ENCODE measurements at places on chromosomes 12 and 14. TPM values are rescaled to one million over a fixed set of nuclear protein-coding genes. Genes with fewer than 3 reads are reported as not detected.

- no peaks in the 10 kb centered on the region for H3K27me3 ChIP-seq
- peaks cover 35% of the 10 kb centered on the region for H3K36me3 ChIP-seq
- no peaks in the 10 kb centered on the region for H3K4me1 ChIP-seq
- H3K27ac ChIP-seq, result no peak overlapping the region
- no peak for DNase-seq
Observed at GRCh38 chr14:102984336-102985102, 62.1 kb downstream of the AMN start.

DNA sequence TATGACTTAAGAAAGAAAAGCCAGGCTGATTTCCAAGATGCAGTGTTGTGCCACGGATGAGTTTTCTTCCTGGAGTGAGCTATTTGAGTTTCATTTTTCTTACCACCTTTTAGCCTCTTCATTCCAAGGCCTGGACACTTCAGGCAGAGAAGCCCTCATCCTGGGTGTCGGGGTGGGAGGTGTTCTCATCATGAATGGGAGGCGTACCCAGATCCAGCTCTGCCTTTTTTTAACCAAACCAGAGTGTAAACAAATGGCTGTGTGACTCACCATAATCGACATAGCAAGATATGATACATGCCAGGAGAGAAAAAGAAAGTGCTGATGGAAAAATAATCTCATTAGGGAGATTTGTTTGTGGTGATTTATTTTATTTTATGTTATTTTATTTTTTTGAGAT lies 79.9 kb downstream of the ARF6 start:
- no peaks in the 10 kb centered on the region for H3K36me3 ChIP-seq
- no peak overlapping the region for H3K4me3 ChIP-seq
- no peaks in the 10 kb centered on the region for H3K27me3 ChIP-seq
- DNase-seq, result peak; percentile 79

The KRT75 gene
- not detected for total RNA-seq

DNA sequence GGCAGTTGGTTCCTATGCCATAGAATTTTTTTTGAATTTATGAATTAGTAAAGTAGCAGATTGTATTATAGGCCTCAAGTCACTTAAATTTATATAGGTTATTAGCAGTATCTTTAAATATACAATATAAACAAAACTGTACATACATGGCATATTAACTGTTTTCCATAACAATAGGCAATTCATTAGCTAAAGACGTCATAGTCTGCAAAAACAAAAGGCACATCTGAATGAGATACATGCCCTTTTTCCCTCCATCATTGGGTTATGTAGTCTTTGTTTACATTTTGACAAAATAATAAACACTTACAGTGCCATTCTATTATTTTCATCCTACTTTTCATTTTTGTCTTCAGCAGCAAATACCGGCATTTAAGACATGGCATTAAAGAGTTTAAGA lies 1.1 kb upstream of the VCPKMT start:
- no peak overlapping the region for H3K4me3 ChIP-seq
- DNase-seq, result no peak
- no peaks in the 10 kb centered on the region for H3K27me3 ChIP-seq
- peaks cover 5% of the 10 kb centered on the region for H3K36me3 ChIP-seq

The OLR1 gene
- not detected for total RNA-seq

The MAP1LC3B2 gene
- total RNA-seq, result not detected

DNA sequence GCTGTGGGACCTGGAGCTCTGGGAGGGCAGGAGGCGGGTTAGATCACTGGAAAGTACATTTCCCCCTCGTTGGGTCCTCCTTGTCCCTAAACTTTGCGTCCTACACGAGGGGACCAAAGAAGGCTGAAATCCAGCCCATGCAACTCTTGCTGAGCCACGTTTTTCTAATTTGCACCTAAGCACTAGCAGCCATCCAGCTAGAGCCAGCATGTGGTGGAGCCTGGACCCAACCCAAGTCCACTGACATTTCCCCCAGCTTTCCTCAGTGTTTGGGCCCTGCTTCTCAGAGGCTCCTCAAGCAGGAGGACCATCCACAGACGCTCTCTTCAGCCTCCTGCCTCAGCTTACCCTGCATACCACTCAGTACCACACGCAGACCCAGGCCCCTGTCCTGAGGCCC lies 49.7 kb downstream of the TSPAN11 start:
- no peaks in the 10 kb centered on the region for H3K36me3 ChIP-seq
- peaks cover 3% of the 10 kb centered on the region for H3K27me3 ChIP-seq
- DNase-seq, result no peak
- no peak overlapping the region for H3K27ac ChIP-seq

DNA sequence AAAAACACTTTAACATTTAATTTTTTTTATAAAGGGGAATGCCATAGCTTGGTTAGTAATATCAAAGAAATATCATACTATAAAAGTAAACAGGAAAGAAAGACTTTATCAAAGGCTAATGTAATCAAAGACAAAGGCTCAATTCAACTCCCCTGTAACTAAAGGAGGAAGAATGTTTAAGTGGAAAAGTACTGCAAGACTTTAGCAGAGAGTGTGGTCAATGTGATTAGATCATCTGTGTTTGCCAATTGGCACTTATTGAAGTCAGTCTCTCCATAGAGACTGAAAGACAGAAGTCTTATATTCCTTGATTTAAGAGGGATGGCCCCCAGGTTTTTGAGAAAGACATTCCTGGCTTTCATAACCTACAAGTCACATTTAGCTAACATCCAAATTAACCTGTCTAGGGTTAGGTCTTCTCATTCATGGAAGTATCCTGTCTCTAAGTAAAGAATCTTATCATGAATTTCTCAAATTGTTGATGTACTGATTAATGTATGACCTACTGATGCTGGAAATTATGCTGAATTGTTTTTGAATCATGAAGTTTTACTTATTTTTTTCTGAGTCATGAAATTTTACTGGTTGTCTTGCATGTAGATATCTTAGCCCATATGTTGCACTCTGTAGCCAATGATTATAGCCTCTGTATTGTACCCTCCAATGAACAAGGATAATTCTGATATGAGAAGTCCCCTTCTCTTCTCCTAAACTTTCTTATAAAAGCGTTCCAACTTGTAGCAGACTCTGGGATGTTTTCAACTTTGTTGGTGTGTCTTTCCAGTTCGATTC lies 65.4 kb downstream of the ATXN7L3B start:
- no peaks in the 10 kb centered on the region for H3K4me1 ChIP-seq
- H3K27me3 ChIP-seq, result no peaks in the 10 kb centered on the region
- H3K27ac ChIP-seq, result no peak overlapping the region

The CTSG gene
- not detected for total RNA-seq

The B4GALNT3 gene
- not detected for total RNA-seq

The SERPINA3 gene
- total RNA-seq, result not detected

GRCh38 chr12:120628919-120629318 lies 11.5 kb upstream of the CABP1 start:
- no peak overlapping the region for H3K27ac ChIP-seq
- no peak for DNase-seq
- no peaks in the 10 kb centered on the region for H3K27me3 ChIP-seq

The KRT5 gene
- total RNA-seq, result 0.86 TPM

GRCh38 chr12:83010169-83010804 lies 323.6 kb downstream of the TMTC2 start:
- no peak for DNase-seq
- no peaks in the 10 kb centered on the region for H3K36me3 ChIP-seq
- H3K4me1 ChIP-seq, result peaks cover under 1% of the 10 kb centered on the region
- no peaks in the 10 kb centered on the region for H3K27me3 ChIP-seq
- H3K4me3 ChIP-seq, result no peak overlapping the region
- no peak overlapping the region for H3K27ac ChIP-seq

DNA sequence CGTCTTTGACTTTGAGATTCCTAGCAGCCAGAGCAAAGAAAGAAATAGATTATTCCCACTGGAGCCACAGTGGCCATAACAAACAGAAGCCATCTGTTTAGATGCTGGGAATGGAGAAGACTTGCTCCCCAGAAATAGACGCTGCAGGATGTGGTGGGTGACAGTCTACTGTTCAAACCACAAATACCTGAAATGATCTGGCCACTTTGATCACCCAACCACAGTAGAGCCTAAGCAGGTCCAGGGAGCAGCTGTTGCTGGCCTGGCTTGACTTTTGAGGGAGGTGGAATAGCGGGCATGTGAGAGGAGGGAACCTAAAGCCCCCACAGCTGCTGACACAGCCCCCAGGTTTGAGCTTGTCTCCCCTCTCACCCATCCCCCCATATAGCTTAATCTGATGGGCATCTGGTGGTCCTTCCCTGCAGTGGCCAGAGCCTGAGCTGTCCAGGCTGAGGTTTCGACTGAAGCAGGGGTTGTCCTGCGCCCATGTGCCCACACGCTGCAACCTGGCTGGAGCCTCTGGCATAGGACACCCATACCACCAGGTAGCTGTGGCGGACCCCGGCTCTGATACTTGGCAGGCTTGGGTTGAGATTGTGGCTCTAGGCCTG lies 38.7 kb downstream of the SH2B3 start:
- peaks cover 21% of the 10 kb centered on the region for H3K36me3 ChIP-seq
- peak overlapping the region; percentile 81 for H3K27ac ChIP-seq
- DNase-seq, result no peak

DNA sequence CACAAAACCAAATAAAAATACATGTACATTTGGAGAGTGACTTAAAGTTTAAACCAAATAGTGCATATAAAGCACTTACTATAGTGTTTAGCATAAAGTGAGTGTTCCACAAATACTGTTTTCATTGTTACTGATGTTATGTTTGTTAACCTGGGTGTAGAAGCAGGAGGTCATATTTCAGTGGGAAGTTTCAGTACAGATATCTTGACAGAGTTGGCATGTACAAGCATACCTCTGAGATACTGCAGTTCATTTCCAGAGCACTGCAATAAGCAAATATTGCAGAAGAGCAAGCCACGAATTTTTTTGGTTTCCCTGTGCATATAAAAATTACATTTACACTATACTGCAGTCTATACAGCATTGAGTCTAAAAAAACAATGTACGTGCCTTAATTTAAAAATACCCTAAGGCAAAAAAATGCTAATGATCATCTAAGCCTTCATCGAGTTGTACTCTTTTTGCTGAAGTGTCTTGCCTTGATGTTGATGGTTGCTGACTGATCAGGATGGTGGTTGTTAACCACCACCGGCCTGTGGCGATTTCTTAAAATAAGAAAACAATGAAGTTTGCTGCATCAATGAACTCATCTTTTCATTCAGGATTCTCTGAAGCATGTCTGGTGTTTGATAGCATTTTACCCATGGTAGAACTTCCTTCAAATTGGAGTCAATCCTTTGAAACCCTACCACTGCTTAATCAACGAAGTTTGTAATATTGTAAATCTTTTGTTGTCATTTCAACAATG lies 361.1 kb upstream of the RPL10L start:
- H3K27me3 ChIP-seq, result no peaks in the 10 kb centered on the region
- no peak overlapping the region for H3K27ac ChIP-seq
- DNase-seq, result no peak
- H3K36me3 ChIP-seq, result no peaks in the 10 kb centered on the region
- no peaks in the 10 kb centered on the region for H3K4me1 ChIP-seq

GRCh38 chr12:104090685-104091084 lies 26.4 kb downstream of the HCFC2 start:
- no peaks in the 10 kb centered on the region for H3K27me3 ChIP-seq
- H3K36me3 ChIP-seq, result peaks cover 2% of the 10 kb centered on the region
- H3K4me3 ChIP-seq, result no peak overlapping the region
- H3K27ac ChIP-seq, result no peak overlapping the region
- DNase-seq, result no peak
- no peaks in the 10 kb centered on the region for H3K4me1 ChIP-seq

The TPH2 gene
- not detected for total RNA-seq

DNA sequence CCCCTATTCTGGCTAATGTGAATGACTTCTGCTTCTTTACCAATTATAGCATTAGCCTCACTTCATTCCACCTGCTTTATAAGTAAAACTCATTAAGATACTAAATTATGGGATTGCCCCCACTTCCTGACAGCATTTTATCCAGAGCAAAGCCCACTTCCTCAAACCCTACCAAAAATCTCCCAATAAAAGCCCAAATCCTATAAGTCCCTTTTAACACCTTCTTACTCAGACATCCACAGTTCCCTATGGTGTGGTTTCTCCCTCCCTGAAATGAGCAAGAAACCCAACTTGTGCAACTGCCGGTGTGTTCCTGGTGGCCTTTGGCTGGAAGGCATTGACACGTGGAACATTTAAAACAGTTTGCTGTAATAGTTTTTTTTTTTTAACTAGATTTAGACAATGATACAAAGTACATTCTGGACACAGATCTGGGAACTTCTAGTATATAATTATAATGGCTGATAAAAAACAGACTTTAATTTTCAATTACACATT lies 53.1 kb downstream of the BRMS1L start:
- H3K4me1 ChIP-seq, result peaks cover 13% of the 10 kb centered on the region
- H3K4me3 ChIP-seq, result no peak overlapping the region
- no peak for DNase-seq
- H3K27ac ChIP-seq, result peak overlapping the region; percentile 10
- no peaks in the 10 kb centered on the region for H3K27me3 ChIP-seq
- no peaks in the 10 kb centered on the region for H3K36me3 ChIP-seq

The VRTN gene
- not detected for total RNA-seq

The ASB2 gene
- not detected for total RNA-seq

DNA sequence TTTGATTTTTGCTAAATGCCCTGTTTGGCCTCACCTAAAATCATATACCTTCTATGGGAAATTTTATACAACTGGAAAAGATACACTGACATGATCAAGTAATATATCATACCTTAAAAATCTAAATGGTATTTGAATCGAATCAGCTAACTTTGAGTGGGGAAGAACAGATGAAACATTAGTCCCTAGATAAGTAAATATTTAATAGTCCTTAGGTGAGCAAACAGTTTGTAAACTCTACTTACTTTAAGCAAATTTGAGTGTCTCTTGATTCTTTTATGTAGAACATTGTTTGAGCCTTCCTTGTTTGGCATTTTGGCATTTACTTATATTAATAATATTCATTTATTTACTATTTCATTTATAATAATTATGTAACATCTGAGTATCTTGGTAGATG lies 195.7 kb upstream of the GARIN2 start:
- no peaks in the 10 kb centered on the region for H3K4me1 ChIP-seq
- no peak overlapping the region for H3K27ac ChIP-seq
- DNase-seq, result no peak
- no peaks in the 10 kb centered on the region for H3K36me3 ChIP-seq
- H3K27me3 ChIP-seq, result no peaks in the 10 kb centered on the region

The GPRC5D gene
- total RNA-seq, result not detected

GRCh38 chr12:121577443-121578180 lies 3.2 kb downstream of the KDM2B start:
- DNase-seq, result no peak
- H3K4me1 ChIP-seq, result peaks cover 27% of the 10 kb centered on the region
- H3K4me3 ChIP-seq, result no peak overlapping the region
- H3K27ac ChIP-seq, result no peak overlapping the region

GRCh38 chr12:7411343-7411742 lies 32.6 kb downstream of the CD163L1 start:
- no peak overlapping the region for H3K27ac ChIP-seq
- H3K4me1 ChIP-seq, result no peaks in the 10 kb centered on the region

DNA sequence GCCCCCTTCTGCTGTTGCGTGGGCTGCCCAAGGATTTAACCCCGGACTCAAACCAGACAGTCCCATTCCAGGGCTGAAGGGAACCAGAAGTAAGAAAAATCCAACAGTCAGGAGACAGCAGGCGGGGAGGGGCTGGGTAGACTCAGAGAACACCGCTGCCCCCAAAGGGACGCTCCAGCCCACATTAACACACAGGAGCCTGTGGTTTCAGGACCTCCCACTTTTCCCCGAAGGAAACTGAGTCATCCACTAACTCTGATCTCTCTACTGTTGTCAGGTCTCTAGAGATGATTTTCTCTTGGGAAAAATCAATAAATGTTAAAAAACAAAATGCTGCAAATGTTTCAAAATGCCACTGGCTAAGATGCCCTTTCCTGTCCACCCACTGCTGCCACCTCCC lies 41.6 kb downstream of the FBXO21 start:
- H3K27me3 ChIP-seq, result no peaks in the 10 kb centered on the region
- H3K36me3 ChIP-seq, result no peaks in the 10 kb centered on the region
- H3K4me1 ChIP-seq, result peaks cover 2% of the 10 kb centered on the region
- no peak overlapping the region for H3K4me3 ChIP-seq
- no peak overlapping the region for H3K27ac ChIP-seq

All from endothelial cell of umbilical vein (primary cell).